ENCODE measurements at places on chromosomes 11 and 22.

- ATAC-seq: no peak
Observed at GRCh38 chr11:91996526-91996925, 228.1 kb upstream of the FAT3 start.

GRCh38 chr11:48384670-48385069 lies 18.4 kb upstream of the OR4C5 start:
- ATAC-seq: no peak

DNA sequence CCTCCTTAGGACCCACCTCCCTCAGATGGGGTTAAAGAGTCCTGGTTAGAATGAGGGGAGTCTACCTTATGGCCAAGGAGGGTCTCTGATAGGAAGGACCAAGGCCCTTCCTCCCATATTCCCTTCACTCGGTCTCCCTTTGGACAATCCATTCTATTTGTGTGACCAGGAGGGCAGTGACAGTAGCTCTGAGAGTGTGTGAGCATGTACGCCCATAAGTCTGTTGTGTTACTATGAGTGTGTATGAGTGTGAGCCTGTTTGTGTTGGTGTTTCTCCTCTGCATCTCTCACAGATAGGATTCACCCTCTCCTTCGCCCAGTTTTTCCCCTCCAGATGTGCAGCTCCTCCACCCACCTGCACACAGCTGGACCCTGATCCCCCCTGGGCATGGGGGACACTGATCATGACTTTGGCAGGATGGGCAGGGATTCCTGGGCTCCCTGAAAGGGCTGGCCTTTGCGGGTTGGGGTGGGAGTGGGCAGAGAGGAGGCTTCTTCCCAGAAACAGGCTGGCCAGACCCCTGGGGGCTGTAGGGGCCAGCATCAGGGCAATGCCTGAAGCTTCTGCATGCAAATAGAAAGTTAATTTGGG lies 14.5 kb downstream of the PHLDB1 start:
- no peak for ATAC-seq

- ATAC-seq: no peak
Observed at GRCh38 chr11:67167719-67168118, 48.7 kb downstream of the KDM2A start.

GRCh38 chr11:35524780-35525179 lies 636 bp downstream of the PAMR1 start:
- no peak for ATAC-seq

- no peak for ATAC-seq
Observed at GRCh38 chr22:47111626-47112581, 349.5 kb downstream of the TBC1D22A start.

GRCh38 chr22:37484480-37485394 lies 1.4 kb downstream of the MFNG start:
- ATAC-seq: peak; percentile 57

DNA sequence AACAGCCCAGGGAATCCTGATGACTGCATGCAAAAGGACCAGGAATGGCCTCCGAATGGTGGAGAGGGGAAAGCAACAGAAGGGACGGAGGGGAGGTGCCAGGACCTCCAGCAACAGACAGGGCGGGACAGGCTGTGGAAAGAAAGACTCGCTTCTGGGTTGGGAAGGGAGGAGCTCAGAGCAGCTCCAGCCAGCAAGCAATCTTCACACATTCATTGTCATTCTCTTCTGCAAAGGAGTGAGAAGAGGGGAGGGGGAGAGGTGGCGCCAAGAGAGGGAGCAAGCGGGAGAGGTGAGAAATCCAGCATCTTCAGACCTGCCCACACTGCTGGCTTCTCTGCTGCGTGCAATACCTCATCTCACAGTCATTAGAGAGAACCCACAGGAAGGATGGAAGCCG lies 509.0 kb downstream of the BUD13 start:
- ATAC-seq: no peak

DNA sequence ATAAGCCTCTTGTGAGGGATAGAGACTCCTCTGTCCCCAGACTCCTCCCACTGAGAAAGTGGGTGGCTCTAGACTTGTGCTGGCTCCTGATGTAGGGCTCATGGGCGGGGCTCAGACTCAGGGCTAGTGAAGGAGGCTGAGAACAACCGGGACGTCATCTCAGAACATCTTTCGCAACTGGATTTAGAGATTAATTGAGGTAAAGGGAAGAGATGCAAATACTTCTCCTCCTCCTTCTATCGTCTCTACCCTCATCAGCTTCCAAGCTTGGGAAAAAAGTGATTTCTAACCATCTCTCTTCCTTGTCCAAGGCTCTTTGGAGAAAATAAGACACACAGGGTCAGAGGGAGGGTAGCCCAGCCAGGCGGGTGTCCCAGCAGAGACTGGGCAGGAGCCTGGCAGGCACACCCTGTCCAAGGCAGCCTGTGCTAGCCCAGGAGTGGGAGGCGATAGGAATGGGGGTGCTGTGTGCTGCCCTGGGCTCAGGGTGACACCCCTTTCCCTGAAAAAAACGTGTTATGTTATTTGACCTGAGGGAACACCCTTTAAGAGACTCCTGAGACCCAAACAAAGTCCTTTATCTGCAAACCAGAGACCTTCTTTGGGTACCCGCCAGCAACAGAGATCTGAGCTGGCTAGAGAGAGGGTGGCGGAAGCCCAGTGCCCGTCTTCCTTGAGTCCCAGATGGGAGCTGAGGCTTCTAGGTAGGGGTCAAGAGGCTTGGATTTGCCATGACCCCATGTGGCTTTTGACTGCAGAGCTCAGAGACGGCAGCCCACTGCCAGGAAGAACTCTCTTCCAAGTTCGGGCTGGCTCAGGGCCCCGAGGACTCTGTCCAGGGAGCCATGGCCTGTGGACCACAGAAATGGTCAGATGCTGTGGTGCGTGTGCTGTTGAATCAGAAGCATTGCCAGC lies 160.9 kb downstream of the ADAMTS15 start:
- no peak for ATAC-seq

- no peak for ATAC-seq
Observed at GRCh38 chr11:115623021-115623451, 118.8 kb upstream of the CADM1 start.

GRCh38 chr22:41596776-41597634 lies 7.4 kb upstream of the PMM1 start:
- ATAC-seq: peak; percentile 57

- ATAC-seq: no peak
Observed at GRCh38 chr11:70662691-70663098, 264.4 kb downstream of the CTTN start.

- no peak for ATAC-seq
Observed at GRCh38 chr11:41306431-41306830, 153.0 kb downstream of the LRRC4C start.

DNA sequence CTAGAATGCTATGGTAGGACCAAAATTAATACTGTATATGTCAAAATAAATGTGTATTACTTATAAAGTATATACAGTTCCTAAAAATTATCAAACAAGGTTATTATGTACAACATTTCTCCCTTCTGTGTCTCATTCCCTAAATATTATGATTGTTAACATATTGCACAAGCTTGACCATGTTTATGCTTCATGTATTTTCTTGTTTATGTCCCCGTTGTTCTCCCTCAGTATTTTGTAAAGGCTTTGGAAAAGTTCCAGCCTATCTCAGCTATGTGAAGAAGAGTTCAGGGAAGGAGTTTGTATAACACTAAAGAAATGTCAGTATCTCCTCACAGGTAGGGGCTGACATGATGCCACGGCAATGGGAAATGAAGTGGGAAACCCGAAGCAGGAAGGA lies 19.6 kb downstream of the ADM start:
- no peak for ATAC-seq

- ATAC-seq: no peak
Observed at GRCh38 chr11:66112601-66113499, 42.8 kb downstream of the PACS1 start.

DNA sequence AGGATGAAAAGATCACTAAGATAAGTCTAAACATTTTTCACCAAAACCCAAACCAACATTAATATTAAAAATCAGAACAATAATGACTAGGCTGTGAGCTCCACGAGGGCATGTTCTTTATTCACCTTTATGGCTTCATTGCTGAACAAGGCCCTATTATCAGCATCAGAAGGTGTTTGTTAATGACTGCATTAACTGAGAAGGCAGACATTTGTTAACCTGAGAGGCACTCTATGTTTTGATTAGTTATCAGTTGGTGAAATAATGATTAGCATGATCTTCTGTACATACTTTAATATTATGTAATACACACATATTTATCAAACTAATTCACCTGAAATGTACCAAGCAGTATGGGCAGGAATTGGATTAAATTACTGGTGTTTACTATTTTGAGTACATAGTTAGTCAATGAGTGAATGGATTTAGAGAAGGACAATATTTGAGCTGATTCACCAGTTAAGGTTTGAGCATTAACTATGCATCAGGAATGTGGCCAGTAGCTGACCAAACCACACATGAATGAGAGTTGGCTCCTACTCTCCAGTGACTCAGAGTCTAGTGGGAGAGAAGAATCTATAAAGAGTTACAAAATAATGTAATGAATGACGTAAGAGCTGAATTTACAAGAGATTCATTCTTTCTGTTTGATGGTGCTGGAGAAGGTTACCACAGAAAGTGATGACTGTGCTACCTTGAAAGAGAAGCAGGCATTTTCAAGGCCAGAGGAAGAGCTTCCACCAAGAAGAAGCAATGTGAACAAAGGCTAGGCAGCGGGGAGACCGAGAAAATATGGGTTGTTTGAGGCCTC lies 6.7 kb downstream of the IL18 start:
- ATAC-seq: peak; percentile 84

DNA sequence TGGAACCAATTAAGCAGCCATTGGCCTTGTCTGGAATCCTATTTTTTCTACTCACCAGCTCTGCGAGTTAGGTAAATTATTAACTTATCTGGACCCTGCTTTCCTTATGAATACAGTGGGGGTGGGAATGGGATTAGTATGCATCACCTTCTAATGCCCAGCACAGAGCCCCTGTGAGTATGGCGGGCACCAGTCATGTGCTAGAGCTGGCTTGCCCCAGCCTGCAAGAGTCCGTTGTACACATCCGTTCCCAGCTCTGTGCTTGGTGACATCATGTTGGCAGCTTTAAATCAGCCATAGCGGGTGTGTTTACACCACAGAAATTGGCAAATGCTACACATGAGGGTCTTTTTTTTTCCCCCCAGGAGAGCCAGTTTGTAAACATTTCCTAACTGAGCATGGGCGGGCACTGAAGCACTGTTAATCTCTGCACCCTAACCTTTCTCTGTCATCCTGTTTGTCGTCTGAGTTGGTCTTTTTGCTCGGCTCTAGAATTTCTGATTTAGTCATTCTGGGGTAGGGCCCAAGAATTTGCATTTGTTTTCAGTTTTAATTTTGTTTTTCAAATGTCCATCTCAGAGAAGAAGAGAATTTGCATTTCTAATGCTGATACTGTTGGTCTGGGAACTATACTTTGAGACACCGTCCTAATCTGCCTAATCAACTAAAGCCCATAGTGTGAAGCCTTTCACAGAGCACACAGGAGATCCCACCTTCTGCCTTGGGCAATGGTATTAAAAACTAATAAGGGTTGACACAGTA lies 130.3 kb upstream of the TBCEL start:
- ATAC-seq: no peak

GRCh38 chr11:16876053-16876752 lies 137.8 kb downstream of the C11orf58 start:
- ATAC-seq: no peak

- ATAC-seq: peak; percentile 79
Observed at GRCh38 chr11:117843666-117844484, 19.3 kb upstream of the FXYD2 start.

- ATAC-seq: peak; percentile 27
Observed at GRCh38 chr11:17012712-17013547, 1.3 kb downstream of the PLEKHA7 start.

- ATAC-seq: no peak
Observed at GRCh38 chr11:123525511-123525918, 95.4 kb downstream of the GRAMD1B start.

DNA sequence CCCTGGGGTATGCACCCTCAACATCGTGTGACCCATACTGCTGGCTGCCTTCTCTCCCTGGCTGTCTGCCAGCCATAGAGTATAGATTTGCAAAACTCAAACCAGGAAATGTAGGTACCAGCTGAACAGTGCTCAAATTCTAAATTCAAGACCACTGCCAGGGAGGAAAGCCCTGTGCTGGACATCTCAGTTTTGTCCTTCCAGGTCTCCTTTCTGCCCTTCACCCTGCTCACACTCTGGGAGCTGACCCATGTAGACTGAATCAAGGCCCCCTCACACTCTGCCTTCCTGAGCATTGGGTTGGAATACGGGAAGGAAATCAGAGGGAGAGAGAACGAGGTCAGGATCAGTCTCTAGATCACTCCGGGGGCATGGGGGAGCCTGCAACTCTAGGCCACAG lies 12.4 kb upstream of the DRD2 start:
- no peak for ATAC-seq

- no peak for ATAC-seq
Observed at GRCh38 chr22:39240831-39241793, 3.7 kb downstream of the PDGFB start.

GRCh38 chr11:94338651-94339050 lies 34.3 kb downstream of the IZUMO1R start:
- ATAC-seq: no peak

DNA sequence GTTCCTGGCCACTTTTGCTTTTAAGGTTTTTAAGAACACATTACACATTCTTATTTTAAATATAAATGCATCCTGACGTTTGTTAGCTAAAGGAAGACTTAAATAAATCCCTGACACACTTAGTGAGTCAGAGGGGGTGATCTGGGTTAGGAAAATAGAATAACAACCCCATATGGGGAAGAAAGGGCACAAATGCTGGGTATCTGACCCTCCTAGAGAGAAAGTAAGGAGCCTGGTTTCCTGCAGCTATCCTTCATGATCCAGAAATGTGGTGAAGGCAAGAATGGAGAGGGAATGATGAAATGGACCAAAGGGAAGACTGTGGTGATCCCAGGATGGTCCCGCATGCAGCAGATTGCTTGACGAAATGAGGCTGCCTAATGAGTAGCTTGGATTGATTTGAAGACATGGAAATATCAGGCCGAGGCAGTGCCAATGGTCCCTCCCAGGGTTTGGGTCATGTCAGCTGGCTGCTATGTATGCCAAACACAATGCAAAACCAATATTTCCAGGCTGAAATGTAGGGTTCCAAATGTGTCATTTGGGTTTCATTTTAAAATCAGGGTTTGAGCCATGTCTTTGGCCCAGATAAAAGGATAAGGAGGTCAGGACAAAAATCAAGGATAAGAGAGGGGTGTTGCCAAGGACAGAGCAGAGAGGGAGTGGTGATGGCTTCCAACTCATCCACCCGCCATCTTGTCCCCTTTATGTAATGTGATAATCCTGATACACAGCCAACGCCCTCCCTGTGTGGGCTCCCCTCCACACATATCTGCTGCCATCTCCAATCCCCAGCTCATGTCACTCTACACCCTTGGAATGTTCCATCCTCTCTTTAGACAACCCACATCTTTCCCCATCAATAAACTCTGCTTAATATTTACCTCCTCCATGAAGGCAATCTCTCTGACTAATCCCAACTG lies 135.1 kb upstream of the PITPNB start:
- ATAC-seq: no peak

DNA sequence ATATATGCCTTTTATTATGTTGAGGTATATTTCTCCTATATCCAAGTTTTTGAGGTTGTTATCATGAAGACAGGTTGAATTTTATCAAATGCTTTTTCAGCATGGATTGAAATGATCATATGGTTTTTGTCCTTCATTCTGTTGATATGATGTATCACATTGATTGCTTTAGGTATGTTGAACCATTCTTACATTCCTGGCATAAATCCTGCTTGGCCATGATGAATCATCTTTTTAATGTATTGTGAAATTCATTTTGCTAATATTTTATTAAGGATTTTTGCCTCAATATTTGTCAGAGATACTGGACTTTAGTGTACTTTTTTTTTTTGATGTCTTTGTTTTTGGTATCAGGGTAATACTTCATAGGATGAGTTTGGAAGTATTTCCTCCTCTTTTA lies 283.8 kb upstream of the C11orf87 start:
- no peak for ATAC-seq

- no peak for ATAC-seq
Observed at GRCh38 chr22:40797427-40797826, 21.7 kb downstream of the SLC25A17 start.

- no peak for ATAC-seq
Observed at GRCh38 chr11:60396799-60397198, 540 bp downstream of the MS4A14 start.

All from activated CD4-positive, CD25-positive, alpha-beta regulatory T cell treated with anti-CD3 and anti-CD28 coated beads, Interleukin-2, amount 50 U/mL, for 24 hours (primary cell).